ENCODE measurements at places on chromosomes 1 and 21.

GRCh38 chr1:67791261-67791660 is 42.0 kb downstream of the GNG12 start:
- DNase-seq, result no peak

- no peak for DNase-seq
These were observed 8.8 kb downstream of the NCMAP start for GRCh38 chr1:24564695-24565094.

DNA sequence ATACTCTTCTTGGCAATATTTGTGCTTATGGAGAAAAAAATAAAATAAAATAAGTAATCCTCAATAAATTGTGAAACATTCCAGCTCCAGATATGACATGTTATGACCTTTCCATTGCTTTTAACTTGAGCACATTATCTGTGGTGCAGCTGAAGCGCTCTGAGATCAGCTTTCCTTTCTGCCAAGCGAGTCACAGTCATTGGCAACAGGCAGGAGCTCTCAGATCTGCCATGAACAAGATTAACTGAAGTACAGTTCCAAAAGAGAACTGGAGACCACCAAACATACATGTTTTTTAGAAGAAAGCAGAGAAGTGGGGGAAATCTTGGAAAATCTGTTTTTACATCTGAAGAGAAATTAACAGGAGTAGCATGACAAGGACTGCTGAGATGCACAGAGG is 89.2 kb upstream of the DSCAM start:
- no peak for DNase-seq

DNA sequence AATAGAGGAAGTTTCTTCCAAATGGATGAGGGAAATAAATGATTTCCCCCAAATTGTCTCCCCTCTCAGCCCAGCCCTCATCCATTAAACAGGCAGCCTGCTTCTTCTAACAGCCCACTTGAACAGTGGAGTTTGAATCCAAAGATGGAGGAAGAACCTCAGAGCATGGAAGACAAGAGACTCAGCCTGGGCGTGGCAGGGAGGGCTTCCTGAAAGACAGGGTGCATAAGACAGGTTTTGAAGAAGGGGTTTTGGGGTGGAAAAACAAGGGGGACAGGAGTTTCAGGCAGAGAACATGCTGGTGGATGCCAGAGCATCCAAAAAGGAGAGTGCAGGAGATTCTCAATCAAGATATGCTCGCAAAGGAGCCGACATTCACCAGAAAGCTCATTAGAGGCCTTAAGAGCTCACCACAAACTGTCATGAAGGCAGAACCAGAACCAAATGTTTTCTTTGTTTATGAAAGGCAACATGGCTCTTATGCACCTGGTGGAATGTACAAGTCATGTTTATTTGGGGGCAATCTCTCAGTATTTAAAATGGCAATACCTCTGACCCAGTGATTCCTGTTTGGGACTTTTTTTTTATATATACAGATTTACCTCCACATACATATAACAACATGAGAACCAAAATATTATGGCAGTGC is 26.5 kb upstream of the TSPEAR start:
- DNase-seq, result no peak

- no peak for DNase-seq
These were observed 63.4 kb downstream of the DDR2 start for GRCh38 chr1:162695687-162696086.

GRCh38 chr21:17931080-17931479 is 111.9 kb upstream of the C21orf91 start:
- DNase-seq, result no peak

GRCh38 chr1:93690921-93691789 is 9.5 kb upstream of the BCAR3 start:
- DNase-seq, result no peak

GRCh38 chr1:226480461-226480860 is 68.1 kb upstream of the STUM start:
- no peak for DNase-seq

DNA sequence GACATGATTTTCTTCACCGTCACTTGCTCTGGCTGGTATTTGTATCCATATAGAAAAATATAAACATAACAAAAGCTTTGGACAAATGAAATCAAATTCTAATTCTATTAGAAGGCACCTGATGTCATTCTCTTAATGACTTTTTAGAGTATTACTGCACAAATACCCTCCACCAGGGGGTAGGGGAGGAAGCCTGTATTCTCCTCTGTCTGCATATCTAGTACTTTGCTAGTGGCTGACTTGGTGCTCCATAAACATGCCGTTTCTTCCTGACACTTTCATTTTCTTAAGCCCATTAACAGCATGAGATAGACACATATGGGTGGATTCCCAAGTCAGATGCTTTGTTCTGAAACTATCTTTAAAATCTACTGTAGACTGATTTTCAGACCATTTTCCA is 20.6 kb upstream of the KCNJ15 start:
- DNase-seq, result no peak

DNA sequence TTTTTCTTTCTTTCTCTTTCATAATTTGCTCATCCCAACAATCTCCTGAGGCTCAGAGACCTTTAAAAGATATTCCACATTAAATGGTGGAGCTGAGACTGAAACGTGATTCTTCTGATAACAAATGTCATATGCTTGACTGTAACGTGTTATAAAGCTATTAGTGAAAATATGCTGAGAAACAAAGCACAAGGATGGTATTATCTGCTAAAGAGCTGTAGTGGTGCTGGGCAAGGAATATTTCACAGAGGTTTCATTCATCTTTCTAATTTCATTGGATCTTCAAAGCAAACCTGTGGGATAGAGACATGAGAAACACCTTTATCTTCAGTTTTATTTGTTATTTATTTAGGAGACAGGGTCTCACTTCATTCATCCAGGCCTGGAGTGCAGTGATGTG is 98.1 kb upstream of the WLS start:
- no peak for DNase-seq

GRCh38 chr1:193335806-193336428 is 149.5 kb upstream of the B3GALT2 start:
- no peak for DNase-seq

- DNase-seq, result no peak
These were observed 11.8 kb upstream of the FUBP1 start for GRCh38 chr1:77990629-77991204.

DNA sequence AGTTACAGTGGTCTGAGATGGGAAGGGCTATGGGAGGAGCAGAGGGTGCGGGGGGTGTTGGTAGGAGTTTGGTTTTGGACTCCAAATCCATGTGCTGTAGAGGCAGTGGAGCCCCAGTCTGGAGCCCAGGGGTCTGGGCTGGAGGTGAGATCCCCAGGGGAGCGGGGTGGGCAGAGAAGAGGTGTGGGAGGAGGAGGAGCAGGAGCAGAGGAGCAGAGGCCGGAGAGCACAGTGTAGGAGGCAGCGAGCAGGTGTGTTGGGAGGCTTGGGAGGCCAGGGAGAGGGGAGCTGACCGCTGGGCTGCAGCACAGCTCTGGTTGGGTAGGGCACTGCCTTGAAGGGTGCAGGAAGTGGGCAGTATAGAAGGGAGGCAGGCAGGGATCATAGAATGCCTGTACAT is 28.9 kb downstream of the LHX4 start:
- no peak for DNase-seq

GRCh38 chr1:93475681-93476080 is 27.8 kb downstream of the FNBP1L start:
- no peak for DNase-seq

GRCh38 chr1:156495401-156496140 is 5.0 kb downstream of the MEF2D start:
- no peak for DNase-seq

- no peak for DNase-seq
These were observed 14.9 kb downstream of the MAPKAPK2 start for GRCh38 chr1:206699626-206700025.

- DNase-seq, result no peak
These were observed 48.0 kb downstream of the DYRK1A start for GRCh38 chr21:37414292-37415253.

DNA sequence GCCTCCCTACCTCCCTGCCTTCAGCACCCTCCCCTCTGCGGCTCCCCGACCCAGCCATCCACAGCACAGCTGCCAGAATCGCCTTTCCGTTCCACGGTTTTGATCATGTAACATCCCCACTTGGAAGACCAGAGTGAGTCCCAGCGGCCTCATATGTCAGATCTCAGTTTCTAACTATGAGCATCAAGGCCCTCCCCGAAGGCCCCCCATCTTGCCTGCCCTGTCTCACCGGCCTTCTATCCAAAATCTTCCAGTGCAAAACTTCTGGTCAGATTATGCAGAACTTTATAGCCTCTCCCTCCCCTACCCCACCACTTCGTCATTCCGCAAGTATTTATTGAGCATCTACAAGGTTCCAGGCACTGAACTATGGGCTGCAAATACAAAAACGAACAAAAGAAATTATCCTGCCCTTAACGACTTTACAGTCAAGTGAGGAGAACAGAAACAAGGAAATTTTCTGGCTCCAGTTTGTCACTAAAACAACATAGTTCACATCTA is 20.3 kb upstream of the LMX1A start:
- no peak for DNase-seq

DNA sequence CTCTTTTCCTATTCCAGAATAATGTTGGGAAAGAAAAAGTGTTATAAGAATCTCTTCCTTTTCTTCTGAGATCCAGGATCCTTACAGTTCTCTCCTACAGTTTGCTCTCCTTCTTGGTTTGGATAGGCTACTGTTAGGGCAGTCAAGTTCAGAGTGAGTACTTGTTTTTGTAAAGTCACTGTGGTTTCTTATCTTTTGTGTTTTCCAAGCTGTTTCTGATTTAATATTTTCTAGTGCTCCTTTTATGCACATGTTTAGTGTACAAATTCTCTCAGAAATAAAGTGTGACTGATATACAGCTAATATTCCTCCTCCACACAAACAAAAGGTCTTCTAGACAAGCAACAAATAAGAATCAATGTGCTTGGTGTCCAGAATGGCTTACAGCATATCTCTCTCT is 107.7 kb downstream of the BACH1 start:
- DNase-seq, result no peak

DNA sequence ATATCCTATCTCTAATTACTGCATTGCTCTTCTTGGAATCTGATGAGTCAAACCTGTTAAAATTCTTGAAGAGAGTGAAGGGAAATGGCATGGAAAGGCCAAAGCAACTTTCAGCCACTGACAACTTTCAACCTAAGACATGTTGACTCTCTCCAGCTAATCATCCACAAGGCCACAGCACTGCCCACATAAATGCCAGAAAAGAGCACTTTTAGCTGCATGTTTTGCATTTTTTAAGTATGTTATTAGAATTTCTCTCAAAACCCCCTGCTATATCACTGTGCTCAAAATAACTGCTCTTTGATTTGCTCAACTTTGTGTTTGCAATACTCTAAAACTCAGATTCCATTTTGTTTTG is 352.5 kb downstream of the ADGRL2 start:
- no peak for DNase-seq

DNA sequence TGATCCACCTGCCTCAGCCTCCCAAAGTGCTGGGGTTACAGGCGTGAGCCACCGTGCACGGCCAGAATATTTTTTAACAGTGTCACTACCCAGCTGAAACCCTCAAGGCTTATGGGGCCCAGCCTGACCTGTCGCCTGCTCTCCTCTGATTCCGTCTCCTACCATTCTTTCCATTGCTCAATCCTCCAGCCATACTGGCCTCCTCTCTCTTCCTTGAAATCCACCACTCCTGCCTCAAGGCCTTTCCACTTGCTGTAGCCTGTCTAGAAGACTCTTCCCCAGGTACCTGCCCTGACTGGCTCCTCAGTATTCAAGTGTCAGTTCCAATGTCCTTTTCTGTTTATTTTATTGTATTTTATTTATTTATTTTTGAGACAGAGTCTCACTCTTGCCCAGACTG is 53.9 kb downstream of the YARS1 start:
- no peak for DNase-seq

- no peak for DNase-seq
These were observed 13.9 kb upstream of the CENPF start for GRCh38 chr1:214588963-214589597.

DNA sequence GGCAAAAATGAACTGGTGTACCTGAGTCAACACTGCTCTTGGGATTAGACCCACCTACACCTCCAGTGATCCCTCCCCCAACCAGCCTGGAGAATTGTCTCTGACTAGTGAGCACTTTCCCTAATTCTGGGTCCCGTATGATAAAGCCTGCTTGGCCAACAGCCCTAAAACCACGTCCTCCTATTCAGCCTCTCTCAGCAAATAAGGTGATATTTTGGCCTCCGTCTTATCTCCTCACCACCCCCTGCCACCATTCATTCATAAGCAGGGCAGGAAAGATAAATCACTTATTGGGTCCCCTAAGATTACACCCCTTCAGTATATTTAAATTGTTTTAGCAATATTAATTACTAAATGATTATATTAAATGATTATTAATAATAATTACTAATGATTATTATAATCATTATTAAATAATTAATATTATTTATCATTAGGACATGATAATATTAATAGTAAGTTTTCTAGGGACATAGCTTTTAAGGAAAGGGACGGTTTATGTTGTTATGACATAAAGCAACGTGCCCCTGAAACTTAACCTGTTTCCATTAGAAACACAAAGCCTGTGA is 108.0 kb downstream of the DUSP10 start:
- no peak for DNase-seq

DNA sequence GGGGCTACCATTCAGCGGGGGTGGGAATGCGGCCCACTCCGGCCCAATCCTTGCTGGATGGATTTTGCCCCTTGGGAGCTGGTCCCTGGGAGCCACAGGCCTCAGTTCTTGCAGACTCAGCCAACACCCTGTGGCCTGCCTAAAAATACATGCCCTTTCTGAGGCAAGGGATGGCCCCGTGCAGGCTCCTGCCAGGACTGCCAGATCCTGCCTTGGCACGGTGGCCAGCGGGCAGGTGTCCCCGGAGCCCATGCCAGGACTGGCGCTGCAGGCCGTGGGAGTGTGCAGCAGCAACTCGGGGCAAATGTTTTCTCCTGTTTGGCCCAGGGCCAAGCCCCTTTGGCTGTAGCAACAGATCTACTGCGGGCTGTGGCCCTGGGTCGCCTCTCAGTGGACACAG is 1.6 kb upstream of the PANK4 start:
- DNase-seq, result peak; percentile 39

DNA sequence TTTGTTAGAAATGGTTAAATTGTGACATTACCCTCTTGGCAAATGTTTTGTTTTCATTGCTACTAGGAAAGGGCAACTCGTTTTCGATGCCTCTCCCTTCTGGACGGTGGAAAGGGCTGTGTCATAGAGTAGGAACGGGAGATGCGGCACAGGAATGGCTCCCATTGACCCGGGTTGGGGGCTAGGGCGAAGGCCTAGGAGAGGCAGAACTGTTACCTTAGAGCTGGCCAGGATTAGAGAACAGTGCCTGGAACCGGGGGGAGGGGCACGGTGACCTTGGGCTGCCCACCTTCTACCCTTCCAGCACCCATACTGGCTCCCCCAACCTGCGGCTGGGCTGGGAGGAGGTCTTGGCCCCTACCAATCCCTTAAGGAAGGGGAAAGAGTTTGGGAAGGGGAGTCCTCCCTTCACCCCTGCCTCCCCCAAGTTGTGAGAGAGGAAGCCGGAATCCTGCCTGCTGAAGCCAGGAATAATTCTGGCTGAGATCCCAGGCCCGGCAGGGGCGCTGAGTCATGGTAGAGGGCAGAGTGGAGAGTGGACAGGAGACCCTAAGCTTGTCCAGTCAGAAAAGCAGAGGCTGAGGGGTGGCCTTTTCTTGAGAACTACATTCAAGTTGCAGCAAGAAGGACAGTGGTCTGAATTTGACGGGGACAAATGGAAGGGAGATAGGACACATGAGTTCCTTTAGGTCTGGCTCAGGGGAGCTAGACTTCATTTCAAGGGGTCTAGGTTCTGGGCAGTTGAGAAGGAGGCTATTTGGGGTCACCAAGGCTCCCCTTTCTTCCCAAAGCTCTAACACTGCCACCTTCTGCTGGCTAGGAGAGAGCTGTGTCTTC is 8.2 kb downstream of the LMNA start:
- DNase-seq, result peak; percentile 70

- DNase-seq, result no peak
These were observed 73.0 kb downstream of the HS2ST1 start for GRCh38 chr1:86987446-86987845.

GRCh38 chr1:69737527-69738185 is 169.9 kb downstream of the LRRC7 start:
- DNase-seq, result peak; percentile 6
